Progenitor cell of endocrine pancreas (in vitro differentiated cells): ENCODE measurements at places on chromosomes 11 and 22.

DNA sequence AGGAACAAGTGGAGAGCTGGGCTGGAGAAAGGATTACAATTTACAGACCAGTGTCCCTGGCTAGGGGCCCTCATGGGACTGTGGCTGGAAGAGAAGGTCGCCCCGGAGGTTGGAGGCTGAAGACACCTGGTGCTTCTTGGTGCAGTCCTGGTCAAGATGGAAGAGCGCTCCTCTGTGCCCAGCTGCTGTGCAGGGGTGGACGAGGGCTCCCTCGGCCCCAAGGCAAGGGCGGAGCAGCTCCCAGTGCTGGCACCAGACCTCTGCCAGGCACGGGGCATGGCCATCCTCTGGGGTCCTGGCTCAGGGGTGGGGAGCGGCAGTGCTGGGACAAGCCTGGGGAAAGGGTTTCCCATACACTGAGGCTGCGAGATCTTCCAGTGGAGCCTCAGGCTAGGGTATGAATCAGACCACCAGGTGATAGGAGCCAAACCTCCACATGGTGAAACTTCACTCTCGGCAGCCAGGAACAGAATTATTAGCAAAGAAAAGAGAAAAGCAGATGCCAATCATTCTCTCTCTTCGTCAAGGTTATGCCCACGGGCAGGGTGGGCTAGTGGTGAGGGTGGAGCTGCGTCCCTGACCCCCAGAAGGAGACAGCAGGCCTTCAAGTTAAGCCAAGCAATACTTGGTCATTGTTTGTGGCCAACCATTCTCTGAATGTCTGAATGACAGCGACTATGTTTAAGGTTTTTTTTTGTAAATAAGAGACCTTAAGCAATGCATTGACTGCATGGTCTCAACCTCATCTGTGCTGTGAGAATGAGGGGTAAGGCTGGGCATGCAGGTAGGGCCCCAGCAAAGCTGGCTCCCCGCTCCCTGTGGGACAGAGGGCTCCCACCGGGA is 32.1 kb downstream of the PPM1F start:
- DNase-seq: no peak

GRCh38 chr11:72767203-72768062 is 15.2 kb upstream of the ARAP1 start:
- DNase-seq: no peak

DNA sequence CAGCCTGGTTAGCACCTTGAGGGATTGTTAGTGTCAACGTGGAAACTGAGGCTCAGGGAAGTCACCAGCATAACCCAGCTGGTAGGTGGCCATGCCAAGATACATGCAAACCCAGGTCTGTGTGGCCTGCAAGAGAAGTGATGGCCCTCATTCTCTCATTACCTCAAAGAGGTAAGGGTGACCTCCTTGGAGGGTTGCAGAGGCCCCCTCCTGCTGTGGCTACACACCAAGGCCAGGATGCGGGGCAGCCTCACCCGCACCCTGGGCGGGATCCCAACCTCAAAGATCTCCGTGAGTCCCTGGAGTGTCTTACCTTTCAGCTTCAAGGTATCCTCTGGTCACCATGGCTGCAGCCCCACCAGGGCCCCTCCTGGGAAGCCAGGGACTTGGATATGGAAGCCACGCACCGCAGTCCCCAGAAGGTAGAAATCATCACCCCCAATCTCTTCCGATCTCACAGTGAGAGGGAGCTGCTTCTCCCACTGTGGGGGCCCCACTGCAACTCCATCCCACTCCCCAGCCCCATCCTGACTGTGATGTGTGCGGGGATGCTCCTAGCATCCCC is 95.4 kb downstream of the MORC2 start:
- DNase-seq: no peak

GRCh38 chr22:32333141-32333768 is 24.4 kb upstream of the RFPL3 start:
- no peak for DNase-seq

- DNase-seq: no peak
Measured at GRCh38 chr11:48043111-48043990, 63.0 kb downstream of the PTPRJ start.

- DNase-seq: no peak
Measured at GRCh38 chr11:6203327-6203726, 2.0 kb upstream of the C11orf42 start.

- no peak for DNase-seq
Measured at GRCh38 chr11:69511358-69512055, 30.0 kb downstream of the LINC01488 start.

- DNase-seq: no peak
Measured at GRCh38 chr11:99343117-99343516, 322.4 kb downstream of the CNTN5 start.

GRCh38 chr11:72871119-72871518 is 56.9 kb downstream of the ATG16L2 start:
- no peak for DNase-seq

- DNase-seq: no peak
Measured at GRCh38 chr11:2535673-2536439, 91.0 kb downstream of the KCNQ1 start.

- no peak for DNase-seq
Measured at GRCh38 chr11:65661599-65662246, 993 bp downstream of the RELA start.

- DNase-seq: peak; percentile 96
Measured at GRCh38 chr11:106076919-106077608, at the start of gene KBTBD3. Gene KBTBD3, minus strand, starts transcription at chr11:106077347. Its CDS starts 18,250 bp downstream, at chr11:106059097.

- no peak for DNase-seq
Measured at GRCh38 chr11:107705027-107705426, 6.8 kb downstream of the SLN start.

- DNase-seq: no peak
Measured at GRCh38 chr11:27600656-27601055, 94.1 kb upstream of the LIN7C start.

DNA sequence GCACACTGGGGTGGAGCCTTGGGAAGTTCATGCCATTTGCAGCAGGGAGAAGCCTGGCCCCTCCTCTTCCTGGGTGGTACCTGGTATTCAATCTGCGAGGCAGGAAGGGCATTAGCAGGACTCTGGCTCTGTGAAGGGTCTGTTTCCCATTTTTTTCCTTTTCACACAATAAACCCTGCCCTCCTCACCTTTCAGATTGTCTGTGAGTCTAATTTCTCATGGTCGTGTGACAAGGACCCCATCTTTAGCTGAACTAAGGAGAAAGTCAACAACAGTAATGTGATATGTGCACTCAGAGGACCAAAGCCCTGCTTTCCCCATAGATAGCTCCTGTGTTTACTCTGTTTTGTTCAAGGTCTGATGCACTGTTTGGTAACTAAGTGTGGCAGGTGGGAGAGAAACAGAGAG is 26.6 kb upstream of the CASP4 start:
- DNase-seq: no peak

DNA sequence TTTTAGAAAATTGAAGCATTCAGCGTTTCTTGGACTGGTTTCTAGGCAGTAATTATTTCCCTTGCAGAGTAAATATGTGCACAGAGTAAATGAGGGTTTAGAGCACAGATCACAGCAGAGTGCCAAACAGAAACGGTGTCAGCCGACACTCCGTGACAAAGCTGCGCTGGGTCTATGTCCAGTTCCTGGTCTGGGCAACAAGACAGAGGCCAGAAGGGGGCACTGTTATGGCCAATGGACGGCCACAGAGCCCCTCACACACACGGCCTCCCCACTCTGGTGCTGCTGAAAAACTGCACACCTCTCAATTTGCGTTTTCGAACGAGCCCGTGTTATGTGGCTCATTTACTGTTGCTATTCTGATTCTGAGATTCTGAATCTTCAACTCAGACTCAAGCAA is 180.7 kb downstream of the MPPED1 start:
- DNase-seq: no peak

DNA sequence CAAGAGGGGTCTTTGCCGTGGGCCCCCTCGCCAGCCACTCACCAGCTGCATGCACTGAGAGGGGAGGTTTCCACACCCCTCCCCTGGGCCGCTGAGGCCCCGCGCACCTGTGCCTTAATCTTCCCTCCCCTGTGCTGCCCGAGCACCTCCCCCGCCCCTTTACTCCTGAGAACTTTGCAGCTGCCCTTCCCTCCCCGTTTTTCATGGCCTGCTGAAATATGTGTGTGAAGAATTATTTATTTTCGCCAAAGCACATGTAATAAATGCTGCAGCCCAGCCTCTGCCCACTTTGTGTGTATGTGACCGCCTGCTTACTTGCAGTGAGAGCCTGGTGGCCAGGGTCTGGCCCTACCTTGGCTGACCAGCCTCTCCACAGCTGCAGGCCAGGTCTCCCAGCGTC is 2.8 kb upstream of the CRACR2B start:
- no peak for DNase-seq

DNA sequence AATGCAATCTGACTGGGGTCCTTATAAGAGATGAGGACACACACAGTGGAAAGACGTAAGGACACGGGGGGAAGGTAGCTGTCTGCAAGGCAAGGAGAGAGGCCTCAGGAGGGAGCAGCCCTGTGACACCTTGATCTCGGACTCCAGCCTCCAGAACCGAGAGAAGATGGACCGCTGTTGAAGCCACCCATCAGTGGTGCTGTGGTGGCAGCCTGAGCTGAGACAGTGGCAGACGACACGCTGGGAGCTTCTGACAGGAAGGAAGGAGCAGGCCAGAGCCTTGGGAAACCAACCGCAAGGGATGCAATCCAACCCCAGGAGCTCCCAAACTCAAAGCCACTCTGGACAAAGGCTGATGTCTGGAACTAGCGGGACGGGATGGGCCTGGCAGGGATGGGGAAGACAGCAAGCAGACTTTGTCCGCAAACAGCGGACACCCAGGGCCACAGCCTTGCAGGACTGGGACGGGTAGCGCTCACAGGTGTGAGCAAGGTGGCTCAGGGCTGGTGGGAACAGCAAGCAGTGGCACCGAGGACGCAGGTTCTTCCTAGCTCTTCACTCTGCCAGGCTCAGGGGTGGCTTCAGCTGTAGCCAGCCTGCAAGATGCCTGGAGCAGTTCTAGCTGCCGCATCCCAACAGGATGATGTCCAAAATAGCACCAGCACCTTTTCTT is 10.9 kb downstream of the LTO1 start:
- no peak for DNase-seq

- DNase-seq: peak; percentile 58
Measured at GRCh38 chr11:72781313-72782080, 12.3 kb downstream of the STARD10 start.

DNA sequence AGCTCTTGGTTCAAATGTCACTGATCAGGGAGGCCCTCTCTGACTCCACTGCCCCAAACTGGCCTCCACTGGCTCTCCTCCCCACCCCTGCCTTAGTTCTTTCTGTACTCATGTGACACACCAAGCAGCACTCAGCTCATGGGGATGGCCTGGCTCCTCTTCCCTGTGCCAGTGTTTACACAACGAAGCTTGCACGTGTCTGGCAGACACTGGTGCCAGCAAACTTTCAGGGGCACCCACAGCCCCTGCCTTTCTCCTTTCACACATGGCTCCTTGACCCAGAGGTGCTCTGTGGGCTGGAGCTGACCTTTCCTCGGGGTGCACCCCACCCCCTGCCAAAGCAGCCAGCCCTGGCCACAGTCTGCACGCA is 37.6 kb upstream of the PARVG start:
- no peak for DNase-seq

- no peak for DNase-seq
Measured at GRCh38 chr11:61104963-61105362, 2.7 kb downstream of the CD5 start.

DNA sequence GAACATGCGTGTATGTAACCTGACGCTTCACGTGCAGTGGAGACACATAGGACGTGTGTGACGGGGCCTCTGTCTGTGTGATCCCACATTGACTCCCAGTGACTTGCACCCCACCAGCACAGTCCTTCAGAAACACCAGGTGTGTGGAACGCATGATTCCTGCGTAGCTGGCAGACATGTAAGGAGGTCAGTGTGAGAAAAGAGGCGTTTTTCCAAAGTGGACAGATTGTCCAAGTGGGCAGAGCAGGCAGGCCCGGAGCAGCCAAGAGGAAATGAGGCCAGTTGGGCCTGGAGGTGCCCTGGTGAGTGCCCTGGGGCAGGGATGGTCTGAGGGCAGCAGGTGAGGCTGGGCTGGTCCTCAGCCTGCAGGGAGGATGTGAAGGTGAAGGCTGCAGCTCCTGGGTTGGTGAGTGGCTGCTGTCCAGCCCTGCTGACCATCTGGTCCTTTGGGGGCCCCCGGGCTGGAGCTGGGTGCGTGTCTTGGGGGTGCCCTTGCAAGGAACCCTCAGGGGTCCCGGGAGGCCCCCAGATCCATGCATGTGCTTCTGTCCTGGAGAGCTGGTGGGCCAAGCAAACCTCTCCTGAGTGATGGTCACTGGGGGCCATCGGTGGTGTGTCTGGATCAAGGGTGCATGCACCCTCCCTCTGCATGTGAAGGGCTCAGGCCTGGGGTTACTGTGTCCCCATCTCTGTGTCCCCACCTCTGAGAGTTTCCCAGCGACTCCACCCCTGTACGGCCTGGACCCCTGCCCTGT is 26.6 kb downstream of the SHANK3 start:
- no peak for DNase-seq

DNA sequence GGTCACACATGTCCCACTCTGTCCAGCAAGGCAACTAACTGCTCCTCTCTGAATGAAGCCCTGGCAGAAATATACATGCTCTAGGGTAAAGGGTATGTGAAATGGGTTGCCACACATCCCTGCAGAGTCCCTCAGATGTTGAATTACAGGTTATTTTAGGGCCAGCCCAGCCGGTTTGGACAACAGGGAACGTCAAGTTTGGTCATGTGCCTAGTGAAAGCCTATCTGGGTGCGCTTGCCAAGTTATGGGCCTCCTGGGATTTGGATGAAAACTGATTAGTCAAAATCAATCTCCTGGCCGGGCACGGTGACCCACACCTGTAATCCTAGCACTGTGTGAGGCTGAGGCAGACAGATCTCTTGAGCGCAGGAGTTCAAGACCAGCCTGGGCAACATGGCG is 10.4 kb downstream of the AP1B1 start:
- no peak for DNase-seq

- DNase-seq: no peak
Measured at GRCh38 chr11:133977067-133977677, 20.4 kb upstream of the IGSF9B start.

GRCh38 chr11:34155057-34155756 is 49.8 kb downstream of the NAT10 start:
- DNase-seq: no peak

DNA sequence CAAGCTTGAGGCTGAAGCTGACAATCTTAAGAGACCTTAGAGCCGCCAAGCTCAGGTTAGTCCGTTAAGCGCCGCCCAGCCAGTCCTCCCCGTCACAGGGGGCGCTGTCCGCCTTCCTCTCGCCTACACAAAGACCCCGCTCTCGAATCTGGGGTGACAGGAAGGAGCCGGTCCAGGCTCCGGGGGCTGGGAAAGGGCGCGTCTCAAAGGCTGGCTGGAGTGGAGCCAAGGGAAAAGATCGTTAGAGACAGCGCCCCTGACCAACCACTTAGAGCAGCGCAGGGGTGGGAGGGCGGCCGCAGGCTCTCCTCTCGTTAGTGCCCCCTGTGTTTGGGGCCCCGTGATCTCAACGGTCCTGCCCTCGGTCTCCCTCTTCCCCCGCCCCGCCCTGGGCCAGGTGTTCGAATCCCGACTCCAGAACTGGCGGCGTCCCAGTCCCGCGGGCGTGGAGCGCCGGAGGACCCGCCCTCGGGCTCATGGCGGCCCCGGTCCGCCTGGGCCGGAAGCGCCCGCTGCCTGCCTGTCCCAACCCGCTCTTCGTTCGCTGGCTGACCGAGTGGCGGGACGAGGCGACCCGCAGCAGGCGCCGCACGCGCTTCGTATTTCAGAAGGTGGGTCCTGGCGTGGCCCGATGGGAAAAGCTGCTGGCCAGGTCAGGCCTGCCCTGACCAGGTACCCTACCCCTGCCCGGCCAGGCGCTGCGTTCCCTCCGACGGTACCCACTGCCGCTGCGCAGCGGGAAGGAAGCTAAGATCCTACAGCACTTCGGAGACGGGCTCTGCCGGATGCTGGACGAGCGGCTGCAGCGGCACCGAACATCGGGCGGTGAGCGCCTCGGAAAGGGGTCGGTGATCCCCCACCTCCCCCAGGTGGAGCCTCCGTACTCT is at the start of gene MUS81:
MUS81 (plus strand) TSS at position 156 of the 887 bp plus-strand sequence; CDS start at position 477, 321 bp downstream.
- peak; percentile 93 for DNase-seq

GRCh38 chr11:84686716-84687115 is 940.4 kb downstream of the DLG2 start:
- DNase-seq: no peak
